ENCODE measurements at places on chromosomes 7 and 10.
A peak's percentile ranks its signal among the peaks of the same experiment; 100 is the strongest.

GRCh38 chr7:126426652-126427051, 826.1 kb downstream of the GRM8 start:
- DNase-seq, result no peak

DNA sequence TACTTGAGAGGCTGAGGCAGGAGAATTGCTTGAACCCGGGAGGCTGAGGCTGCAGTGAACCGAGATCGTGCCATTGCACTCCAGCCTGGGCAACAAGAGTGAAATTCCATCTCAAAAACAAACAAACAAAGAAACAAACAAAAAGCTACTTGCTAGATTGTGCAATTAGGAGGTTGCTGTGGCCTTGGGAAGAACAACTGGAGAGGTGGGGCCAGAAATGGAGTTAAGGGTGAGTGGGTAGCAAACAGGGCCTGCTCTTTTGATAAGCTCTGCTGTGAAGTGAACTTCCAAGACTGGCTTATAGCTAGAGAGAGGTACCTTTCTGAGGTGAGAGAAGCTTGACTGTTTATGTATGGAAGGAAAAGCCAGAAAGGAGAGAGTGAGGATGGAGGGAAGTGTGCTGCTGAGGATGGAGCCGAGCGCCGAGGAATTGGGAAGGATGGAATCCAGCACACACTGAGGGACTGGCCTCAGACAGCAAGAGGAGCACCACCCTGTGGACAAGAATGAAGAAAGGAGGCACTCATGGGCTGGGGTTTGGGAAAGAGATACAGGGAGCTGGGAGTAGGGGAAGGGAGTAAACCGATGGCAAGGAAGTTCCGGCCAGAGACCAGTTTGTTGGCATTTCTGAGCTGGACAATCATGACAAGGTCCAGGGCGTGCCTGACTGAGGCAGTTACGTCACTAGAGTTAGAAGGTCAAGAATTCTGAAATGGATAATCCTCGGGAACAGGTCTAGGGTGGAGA, 7.0 kb upstream of the RPEL1 start:
- DNase-seq, result peak; percentile 56

DNA sequence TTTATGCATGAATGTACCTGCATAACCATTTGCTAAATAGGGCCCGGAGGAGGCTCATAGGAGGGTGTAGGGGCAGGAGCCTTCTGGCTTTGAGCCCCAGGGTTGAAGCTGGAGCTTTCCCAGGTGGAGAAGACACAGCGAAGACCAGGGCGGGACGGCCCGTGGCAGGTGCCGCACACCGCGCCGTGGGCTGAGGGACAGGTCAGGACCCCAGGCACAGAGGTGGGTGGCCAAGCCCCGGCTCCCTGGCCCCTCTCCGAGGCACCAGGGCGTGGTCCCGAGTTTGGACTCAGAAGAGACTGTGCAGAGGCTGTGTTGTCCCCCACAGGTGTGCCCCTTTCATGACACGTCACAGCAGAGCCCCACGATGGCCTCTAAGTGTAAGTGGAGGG, 56.5 kb downstream of the PWWP2B start:
- DNase-seq, result no peak

DNA sequence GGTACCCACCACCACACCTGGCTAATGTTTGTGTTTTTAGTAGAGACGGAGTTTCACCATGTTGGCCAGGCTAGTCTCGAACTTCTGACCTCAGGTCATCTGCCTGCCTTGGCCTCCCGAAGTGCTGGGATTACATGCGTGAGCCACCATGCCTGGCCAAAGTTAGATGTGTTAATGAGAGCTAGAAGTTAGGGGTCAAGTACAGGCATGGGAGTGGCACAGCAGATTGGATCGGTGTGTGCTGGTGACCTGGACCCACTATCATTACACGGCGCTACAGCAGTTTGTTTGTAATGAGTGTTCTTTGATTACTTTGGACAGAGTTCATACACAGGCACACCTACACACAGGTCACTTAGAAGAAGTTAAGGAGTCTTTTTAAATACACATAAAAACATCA, 36.7 kb downstream of the DNAJB6 start:
- DNase-seq, result no peak

GRCh38 chr7:116353647-116354046, 143.3 kb downstream of the TES start:
- DNase-seq, result no peak

DNA sequence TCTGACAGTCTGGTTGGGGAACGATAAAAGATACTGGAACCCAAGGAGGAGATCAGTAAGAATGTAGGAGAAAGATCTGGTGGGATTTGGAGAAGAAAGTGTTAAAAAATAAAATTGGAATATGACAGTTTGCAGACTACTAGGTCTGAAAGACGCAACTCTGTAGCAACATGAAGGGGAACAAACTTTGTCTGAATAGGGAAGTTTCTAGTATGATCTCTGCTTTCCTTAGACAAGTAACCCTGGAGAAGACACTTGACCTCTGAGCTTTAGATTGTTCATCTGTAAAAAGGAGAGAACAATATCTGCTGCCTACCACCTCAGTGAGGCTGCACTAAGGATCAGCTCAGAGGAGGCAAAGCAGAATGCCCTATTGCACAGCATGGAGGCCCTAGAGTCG, 3.0 kb upstream of the PRSS1 start:
- no peak for DNase-seq

Measured in NCI-H82 (cell line).